Endothelial cell (in vitro differentiated cells): ENCODE measurements at places on chromosomes 5 and 9.

DNA sequence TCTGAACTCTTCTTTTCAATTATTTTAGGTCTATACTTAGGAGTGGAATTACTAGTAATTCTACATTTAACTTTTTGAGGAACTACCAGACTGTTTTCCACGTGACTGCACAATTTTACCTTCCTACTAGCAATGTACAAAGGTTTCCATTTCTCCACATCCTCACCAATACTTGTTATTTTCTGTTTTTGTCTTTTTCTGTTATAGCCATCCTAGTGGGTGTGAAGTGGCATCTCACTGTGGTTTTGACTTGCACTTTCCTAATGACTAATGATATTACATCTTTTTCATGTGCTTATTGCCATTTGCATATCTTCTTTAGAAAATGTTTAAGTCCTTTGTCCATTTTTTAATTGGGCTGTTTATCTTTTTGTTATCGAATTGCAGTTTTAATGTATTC, 136.9 kb upstream of the EGFLAM start:
- no peak for DNase-seq

GRCh38 chr9:31140316-31140715, 1244.1 kb upstream of the ACO1 start:
- no peak for DNase-seq

DNA sequence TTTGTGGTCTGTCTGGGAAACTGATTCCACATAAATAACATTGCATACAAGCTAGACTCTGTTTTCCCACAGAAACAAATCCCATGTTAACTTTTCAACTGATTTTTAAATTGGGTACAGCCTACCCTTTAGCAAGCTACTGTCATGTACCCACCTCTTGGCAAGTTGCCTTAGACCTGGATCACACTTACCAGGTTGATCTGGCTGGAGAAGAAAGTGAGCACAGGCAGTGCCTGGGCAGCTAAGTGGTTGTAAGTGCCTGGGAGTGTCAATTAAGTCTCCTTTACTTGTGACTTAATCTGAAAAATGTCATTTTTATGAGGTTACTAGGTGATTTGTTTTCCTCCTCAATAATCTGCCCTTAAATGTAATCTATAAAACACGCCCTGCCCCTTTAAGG, 336.4 kb downstream of the ARL15 start:
- DNase-seq: no peak

DNA sequence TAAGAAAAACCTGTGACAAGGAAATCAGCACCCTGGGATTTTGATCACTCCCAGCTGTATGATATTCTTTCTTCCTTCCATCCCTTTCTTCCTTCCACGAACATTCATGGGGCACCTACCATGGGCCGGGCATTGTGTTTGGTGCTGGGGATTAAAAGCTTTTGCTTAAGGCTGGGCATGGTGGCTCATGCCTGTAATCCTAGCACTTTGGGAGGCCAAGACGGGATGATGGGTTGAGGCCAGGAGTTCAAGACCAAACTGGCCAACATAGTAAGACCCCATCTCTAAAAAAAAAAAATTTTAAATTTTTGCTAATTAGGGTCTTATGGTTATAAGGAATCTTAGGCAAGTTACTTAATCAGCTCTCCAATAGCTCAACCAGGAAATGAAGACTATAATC, 48.5 kb upstream of the CLINT1 start:
- DNase-seq: no peak

- no peak for DNase-seq
Observed at GRCh38 chr5:164498438-164498837, 993.0 kb downstream of the MAT2B start.

DNA sequence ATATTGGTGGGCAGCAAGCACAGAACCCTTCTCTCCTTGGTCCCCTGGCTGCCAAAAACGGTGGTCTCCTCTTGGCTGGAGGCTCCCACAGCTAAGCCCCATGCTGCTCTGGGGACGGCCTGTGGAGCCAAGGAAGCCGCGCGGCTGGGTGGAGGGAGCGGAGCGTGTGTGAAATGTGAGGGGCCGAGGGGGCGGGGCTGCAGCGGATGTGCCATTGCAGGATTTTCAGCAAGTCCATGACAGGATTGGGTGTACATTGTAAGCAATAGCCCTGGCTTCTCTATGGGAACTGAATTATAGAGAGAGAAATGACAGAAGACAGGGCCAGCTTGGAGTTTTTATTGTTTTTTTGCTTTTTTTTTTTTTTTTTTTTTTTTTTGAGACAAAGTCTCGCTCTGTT, 336.5 kb downstream of the DIRAS2 start:
- DNase-seq: no peak

GRCh38 chr5:11128021-11128420, 367.0 kb upstream of the DAP start:
- DNase-seq: no peak

DNA sequence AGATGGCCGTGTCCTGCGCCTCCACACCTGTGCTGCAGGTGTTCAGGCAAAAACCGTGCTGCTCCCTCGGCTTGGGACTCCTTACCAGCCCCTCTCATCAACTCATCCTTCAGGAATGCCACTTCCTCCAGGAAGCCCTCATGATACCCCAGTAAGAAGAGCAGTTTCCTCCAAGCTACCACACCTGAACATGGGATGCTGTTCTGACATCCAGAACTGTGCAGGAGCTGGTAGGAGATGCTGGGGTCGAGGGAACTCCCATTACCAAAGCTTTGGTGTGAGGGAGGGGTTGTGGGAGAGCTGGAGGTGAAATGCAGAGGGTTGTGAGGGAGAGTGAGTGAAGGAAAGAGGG, 18.9 kb downstream of the CARD19 start:
- no peak for DNase-seq

- no peak for DNase-seq
Observed at GRCh38 chr5:67211926-67212325, 15.3 kb upstream of the CD180 start.

GRCh38 chr9:108877524-108877923, 15.5 kb downstream of the ACTL7A start:
- DNase-seq: no peak

DNA sequence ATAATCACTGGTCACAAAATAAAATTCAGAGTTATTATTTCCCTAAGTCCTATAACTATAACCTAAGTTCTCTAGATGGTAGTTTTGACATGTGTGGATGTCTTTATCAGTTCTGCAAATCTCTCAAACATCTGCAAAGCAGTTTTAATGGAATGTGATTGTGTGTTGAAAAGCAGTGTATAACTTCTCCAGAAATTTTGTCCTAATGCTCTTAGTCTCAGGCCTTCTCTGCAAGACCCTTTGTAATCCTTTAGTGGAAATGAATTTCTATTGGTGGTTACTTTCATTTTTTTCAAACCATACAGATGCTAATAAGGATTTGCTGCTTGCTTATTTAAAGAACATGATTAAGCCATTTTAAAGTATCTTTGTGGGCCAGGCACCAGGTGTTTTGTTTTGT, 75.5 kb upstream of the LHFPL2 start:
- no peak for DNase-seq

DNA sequence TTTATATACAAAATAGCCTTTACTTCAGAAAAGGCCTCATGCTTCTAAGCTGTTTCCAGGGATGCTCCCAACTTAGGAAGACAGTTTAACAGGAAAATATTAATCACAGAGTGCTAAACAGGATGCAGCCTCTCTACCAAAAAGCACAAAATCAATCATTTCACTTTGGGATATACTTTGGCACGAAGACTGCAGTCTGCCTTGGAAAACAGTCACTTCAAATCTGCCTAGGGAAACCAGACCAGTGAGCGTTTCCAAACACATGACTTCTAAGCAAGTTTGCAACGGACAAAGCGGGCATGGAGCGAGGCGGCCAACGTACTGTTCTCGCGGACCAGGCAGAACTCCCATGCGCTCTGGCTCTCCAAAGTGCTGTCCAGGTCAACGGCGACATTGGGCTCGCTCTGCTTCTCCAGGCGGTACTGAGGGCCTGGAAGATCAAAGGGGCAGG, 201.0 kb downstream of the MAPKAP1 start:
- DNase-seq: no peak

- DNase-seq: no peak
Observed at GRCh38 chr9:104367507-104367906, 136.6 kb upstream of the OR13F1 start.

- DNase-seq: no peak
Observed at GRCh38 chr9:6444128-6444527, 31.1 kb downstream of the UHRF2 start.

DNA sequence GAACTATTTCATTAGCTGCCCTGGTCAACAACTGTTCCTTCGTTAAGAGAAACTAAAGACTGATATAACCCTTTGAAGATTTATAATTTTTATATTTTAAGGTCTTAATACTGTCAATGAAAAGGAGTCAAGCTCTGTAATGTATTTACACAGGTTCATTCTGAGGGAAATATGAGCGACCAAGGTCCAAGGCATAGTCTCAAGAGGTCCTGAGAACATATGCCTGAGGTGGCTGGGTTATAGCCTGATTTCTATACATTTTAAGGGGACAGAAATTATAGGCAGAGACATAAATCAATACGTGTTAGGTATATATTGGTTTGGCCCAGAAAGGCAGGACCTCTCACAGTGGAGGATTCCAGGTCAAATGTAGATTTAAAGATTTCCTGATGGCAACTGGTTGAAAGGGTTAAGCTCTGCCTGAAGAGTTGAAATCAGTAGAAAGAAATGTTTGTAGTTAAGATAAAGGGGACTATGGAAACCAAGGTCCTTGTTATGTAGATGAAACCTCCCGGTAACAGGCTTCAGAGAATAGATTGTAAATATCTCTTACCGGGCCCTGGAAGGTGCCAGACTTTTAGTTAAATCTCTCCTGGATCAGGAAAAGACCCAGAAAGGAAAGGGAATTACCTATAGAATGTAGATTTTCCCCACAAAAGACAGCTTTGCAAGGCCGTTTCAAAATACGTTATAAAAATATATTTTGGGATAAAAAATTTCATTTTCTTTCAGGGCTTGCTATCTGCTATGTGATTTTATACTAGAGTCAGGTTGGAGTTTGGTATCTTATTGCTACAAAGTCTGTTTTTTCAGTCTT, 107.3 kb upstream of the PRLR start:
- no peak for DNase-seq

- no peak for DNase-seq
Observed at GRCh38 chr5:128144491-128144890, 60.9 kb downstream of the SLC12A2 start.

DNA sequence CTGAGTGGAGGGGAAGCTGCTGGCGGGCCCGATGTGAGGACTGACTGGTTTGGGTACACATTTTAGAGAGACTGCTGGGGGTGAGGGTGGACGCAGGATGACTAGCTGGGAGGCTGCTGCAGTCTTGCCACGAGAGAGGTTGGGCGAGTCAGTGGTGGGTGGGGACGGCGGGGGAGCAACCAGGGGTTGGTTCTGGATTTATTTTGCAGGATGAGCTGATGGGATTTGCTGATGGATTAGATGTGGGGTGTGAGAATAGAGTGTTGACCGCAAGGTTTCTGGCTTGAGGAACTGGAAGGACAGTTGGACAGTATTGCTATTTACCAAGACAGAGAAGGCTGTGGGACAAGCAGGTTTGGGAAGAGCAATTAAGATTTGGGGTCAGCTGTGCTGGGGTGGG, 5.8 kb upstream of the NDST1 start:
- DNase-seq: no peak

DNA sequence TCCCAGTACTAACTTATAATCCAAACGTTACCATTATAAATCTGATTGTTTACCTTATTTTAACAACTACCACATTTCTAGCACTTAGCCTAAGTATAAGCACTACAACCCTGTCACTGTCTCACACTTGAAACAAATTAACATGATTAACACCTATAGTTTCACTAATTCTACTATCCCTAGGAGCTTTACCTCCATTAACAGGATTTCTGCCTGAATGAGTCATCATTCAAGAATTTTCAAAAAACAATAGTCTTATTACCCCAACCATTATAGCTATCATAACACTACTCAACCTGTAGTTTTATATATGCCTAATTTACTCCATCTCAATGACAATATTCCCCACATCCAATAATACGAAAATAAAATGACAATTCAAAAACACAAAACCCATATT, 89.6 kb downstream of the INSL6 start:
- no peak for DNase-seq

DNA sequence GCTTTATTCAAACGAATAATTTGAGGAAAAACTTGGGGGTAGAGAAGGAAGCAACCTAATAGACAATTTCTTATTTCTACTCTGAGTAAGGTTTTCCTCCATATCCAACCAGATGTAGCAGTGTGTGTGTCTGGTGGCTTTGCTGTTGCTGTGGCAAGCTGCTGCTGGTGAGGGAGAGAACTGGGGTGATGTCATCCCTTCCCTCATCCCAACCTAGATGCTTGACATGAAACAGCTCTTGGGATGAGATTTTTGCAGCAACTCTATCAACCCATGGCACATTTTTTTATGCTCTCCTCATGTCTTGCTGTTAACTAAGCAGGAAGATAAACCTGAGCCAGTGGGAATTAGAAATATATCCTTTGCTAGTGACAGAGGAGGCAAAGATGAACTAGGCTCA, 135.8 kb downstream of the PCSK1 start:
- no peak for DNase-seq

DNA sequence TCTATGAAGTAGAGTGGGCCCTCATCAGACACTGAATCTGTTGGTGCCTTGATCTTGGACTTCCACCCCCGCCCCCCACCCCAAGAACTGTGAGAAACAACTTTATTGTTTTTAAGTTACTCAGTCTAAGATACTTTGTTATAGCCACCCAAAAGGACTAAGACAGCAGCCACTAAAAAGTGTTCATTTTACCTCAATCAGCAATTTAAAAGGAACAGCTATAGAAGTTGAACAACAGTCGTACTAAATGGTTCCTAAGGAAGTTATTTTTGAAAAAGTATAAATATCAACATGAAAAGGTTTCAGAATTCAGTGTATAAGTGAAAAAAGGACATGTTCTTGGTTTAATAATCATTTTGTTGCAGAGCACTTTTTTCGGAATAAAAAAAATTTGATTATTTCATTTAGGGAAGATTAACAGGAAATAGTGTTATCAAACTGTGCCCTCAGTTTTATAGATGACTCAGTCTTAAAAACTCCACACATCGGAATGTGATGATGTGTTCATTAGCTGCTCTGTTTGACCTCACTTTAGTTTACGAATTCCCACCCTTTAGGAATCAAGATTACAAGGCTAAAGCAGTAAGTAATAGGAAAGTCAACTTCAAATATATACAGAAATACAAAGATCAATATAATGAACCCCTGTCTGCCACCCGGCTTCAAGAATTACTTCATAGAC, 71.2 kb downstream of the MTAP start:
- no peak for DNase-seq

GRCh38 chr5:58795327-58795726, 212.5 kb downstream of the RAB3C start:
- no peak for DNase-seq

GRCh38 chr5:34622098-34622400, 34.1 kb upstream of the RAI14 start:
- no peak for DNase-seq

GRCh38 chr5:133952729-133953567, 15.5 kb downstream of the C5orf15 start:
- no peak for DNase-seq
